CD4-positive, alpha-beta T cell treated with Interleukin-10 for 1 hour (primary cell): ENCODE measurements at places on chromosomes 2 and 18.
A peak's percentile ranks its signal among the peaks of the same experiment; 100 is the strongest.

GRCh38 chr2:11508279-11508678, 25.6 kb upstream of the GREB1 start:
- DNase-seq = no peak

GRCh38 chr2:120176526-120176925, 46.7 kb downstream of the TMEM185B start:
- no peak for DNase-seq

DNA sequence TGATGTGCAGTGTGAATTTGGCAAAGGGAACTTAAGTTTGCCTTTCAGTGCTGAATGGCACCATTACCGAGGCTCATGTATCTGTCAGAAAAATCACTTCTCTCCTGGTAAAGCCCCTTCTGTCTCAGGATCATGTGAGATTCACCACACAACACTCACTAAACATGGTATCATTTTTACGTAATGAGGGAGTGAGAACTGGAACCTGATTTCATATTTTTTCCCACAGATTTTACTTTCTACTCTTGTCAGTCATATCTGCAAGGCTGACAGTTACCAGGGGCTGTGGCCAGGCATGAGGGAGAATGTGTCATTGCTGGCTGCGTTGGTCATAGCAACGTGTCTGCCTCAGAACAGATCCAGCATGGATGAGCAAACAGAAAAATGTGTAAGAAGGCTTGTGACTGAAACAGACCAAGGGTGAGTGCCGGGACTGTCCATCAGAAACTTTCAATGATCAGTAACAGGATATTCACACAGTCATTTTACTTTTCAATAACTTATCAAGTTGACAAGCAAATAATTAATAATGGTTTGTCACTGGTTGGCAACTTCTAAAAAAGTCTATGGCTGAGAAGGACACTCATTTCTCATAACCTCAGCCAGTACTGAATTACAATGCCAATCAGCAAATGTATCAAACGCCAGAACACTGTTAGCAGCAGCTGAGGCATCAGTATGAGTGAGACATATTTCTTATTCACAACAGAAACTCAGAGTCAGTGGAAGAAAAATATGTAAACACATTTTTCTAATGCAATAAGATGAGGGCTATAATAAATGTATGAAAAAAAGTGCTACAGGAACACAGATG, 100.5 kb downstream of the CDC42EP3 start:
- DNase-seq = no peak

GRCh38 chr18:44033144-44033701, 647.5 kb upstream of the SETBP1 start:
- DNase-seq = no peak

DNA sequence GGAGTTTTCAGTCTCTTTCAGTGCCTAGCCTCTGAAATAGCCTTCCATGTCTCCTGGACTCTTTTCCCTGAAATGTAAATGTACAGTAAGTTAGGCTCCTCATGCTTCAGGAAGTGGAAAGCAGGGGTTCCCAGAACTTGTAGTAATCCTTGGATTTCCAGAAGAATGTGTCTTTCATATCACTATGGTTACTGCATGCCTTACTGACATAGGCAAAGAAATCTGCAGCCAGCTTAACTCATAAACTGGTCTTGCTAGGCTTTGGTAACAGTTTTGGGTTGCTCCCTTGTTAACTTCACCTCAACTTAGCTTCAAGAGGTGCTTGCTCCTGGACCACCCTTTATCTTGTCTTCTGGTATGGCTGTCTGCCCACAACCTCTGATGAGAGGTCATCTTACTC, 686.8 kb upstream of the DDX18 start:
- no peak for DNase-seq

- DNase-seq = no peak
Measured at GRCh38 chr2:127673291-127674069, 1.9 kb downstream of the LIMS2 start.

DNA sequence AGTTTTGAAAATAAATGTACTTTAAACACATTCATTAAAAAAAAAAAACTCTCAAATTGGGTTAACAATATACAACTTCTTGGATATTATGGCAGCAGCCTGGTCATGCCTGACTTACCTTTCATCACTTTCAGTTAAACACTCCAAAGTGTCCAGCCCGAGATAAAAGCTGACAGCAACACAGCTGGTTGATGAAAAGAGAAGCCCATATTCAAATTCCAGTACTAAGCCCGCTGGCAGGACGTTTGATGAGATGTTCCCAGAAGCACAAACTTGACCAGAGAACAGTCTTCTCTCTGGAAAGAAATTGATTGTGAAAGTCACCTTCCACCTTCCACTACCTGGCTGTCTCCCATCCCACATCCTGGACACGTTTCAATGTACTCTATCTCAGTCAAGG, 586.3 kb downstream of the TDRD15 start:
- DNase-seq = no peak

GRCh38 chr2:224934526-224935188, 107.6 kb downstream of the DOCK10 start:
- no peak for DNase-seq

DNA sequence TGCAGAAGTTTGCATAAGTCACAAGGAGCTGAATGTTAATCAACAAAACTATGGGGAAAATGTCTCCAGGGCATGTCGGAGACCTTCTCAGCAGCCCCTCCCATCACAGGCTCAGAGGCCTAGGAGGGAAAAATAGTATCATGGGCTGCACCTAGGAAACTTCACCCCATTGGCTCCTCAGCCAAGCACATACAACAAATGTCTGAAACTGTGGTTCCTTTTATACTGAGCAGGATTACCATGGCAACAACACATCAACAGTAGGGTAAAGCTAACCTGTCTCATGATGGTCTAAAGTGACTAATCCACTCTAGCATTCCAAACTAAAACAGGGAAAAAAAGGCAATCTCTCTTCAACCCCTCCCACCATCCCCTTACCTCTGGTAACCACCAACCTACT, 3.2 kb upstream of the NEMP2 start:
- peak; percentile 41 for DNase-seq

- no peak for DNase-seq
Measured at GRCh38 chr2:71925268-71926088, 222.2 kb downstream of the CYP26B1 start.

GRCh38 chr2:44542520-44542919, 180.8 kb downstream of the CAMKMT start:
- DNase-seq = no peak

DNA sequence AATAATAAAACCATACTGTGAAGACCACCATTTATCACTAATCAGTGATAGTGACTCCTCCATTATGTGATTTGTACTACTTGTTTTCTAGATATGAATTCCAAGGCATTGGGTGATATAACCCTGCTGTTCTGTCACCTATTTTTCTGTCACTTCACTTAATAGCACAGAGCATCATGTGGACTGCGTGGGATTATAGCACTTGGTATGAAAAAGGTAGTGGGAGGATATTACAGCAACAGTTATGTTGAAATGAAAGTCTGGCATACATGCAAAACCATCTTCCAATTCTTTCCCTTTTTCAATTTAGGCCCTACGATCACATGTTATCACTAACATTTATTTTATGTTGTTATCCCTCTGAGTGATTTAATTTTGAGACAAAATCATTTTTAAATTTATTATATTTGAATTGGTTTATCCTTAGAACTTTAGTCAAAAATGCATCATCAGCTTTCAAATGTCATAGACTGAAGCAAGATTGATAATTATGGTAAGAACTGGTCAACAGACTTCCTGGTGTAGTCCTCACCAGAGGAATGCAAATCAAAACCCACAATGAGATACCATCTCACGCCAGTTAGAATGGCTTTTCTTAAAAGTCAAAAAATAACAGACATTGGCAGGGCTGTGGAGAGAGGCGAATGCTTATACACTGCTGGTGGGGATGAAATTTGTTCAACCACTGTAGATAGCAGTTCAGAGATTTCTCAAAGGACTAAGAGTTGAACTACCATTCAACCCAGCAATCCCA, 242.6 kb downstream of the IKZF2 start:
- DNase-seq = no peak

DNA sequence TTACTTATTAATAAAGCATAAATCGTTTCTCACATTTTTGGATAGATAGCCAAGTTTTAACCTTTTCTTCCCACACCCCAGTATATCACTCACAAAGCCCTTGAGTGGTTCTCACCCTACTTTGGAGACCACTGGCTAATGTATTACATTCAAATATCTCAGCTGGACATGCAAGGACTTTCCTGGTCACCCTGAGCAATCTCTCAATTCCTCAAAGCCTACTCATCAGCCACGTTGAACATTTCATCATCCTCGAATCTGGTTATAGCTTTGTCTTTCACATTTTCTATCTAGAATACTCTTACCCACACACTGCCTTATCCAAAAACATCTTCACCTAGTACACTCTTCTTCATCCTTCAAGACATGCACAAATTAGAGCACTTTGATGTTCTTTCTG, 71.1 kb upstream of the MAPRE2 start:
- DNase-seq = no peak

- no peak for DNase-seq
Measured at GRCh38 chr2:10221443-10221842, 81.3 kb upstream of the HPCAL1 start.

GRCh38 chr18:28412521-28412920, 235.6 kb upstream of the CDH2 start:
- no peak for DNase-seq

DNA sequence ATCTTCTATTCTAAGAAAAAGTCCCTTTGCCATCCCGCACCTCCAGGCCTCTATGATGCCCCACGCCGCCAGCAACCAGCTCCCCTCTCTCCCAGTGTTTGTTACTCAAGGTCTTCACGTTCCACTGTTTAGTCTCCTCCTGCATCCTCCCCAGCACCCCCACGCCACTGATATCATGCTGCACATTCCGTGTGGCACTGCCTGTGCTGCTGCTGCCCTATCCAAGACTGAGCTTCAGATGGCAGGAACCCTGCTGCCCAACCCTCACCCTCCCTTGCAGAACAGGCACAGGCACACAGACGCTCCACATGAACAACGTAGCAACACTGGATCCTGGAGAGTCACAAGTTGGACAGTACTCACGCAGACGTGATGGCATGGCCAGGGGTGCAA, 35.3 kb downstream of the MYO5B start:
- no peak for DNase-seq

GRCh38 chr2:132542953-132543569, 126.5 kb downstream of the GPR39 start:
- DNase-seq = no peak

GRCh38 chr18:58502628-58503027, 126.3 kb downstream of the ALPK2 start:
- no peak for DNase-seq

DNA sequence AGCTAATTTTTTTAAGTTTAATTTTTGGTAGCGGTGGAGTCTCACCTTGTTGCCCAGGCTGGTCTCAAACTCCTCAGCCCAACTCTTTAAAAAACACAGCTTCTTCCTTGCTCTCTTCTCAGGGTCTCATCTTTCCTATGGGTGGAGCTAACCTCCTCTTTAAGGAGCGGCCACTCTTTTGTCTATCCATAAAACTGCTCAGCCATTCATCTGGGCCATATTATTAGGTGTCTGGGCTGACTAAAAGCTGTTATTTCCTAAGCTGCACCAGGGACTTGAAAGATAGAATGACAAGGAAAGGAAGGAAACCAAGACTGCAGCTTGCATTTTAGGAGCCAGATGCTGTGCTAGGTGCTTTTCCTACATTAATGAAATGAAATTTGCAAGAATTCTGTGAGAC, 35.8 kb upstream of the THOC1 start:
- DNase-seq = no peak

GRCh38 chr2:100982431-100982861, 19.6 kb upstream of the RPL31 start:
- DNase-seq = no peak

- peak; percentile 63 for DNase-seq
Measured at GRCh38 chr18:76490670-76491472, 4.2 kb downstream of the ZNF516 start.

GRCh38 chr18:49899657-49900330, 86.5 kb upstream of the ACAA2 start:
- no peak for DNase-seq

DNA sequence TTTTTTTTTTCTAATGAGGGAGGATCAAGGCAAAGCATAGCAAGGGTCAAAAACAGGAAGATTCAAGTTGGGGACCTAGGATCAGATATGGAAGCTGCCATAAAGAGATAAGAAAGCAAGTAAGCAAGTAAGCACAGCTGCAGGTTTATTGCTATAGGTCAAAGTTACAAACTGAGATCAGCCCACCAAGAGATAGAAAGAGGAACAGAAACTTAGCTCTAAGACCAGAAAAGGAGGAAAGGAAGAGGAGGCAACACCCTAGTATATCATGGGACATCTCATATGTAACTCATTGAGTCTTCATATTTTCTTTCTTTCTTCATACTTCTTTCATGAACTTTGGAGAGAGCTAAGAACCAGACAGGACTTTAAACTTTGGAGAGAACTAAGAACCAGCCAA, 295.9 kb upstream of the CRIM1 start:
- DNase-seq = no peak

- DNase-seq = no peak
Measured at GRCh38 chr2:102578376-102578775, 41.0 kb upstream of the SLC9A2 start.

GRCh38 chr18:79400591-79401381, 5.1 kb downstream of the NFATC1 start:
- peak; percentile 79 for DNase-seq

DNA sequence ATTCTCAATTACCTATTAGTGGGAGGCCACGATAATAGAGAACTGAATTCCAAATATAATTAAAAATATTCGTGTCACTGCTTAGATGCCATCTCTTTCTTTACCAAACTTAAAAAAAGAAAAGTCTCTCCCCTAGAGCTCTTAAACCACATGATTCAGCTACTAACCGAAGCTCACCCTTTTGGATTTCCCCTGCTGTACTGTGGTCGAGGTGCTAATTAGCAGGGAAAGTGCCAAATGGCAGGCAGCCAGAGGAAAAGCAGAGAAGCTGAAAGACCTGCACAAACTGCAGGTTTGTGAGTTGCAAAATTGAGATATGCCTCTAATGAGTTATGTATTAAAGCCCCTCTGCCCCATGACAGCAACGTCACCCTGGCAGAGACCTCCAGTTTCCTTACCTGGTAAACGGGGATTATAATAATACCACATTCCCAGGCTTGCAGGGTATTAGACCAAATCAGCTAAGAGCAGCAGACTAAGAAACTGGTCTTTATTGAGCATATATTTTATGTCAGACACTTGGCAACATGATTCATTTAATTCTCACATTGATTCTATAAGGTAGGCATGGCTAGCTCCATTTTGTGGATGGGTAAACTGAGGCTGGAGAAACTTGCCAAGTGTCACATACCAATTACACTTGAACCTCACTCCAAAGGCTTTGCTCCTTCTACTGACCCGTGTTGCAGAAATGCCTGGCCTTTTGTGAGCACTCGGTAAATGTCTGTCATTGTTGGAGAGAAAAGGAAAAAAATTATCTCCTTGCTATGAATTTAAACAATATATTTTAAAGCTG, 259.7 kb downstream of the LPIN1 start:
- peak; percentile 78 for DNase-seq

DNA sequence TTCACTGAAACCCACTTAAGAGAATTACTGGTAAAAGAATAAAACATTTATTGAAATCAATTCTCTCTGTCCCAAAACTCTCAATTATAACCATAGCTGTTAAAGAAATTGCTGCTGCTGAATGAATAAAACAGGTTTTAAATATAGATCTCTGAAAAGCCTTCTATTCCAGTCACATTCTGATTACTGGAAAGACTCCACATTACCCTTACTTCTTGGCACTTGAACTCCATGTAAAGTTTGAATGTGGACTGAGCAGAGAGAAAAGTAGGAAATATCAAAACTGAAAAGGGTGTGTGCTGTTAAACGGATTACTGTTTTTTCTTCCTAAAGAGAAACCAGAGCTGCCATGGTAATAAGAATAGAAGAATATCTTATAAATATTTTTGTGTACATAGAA, 655.3 kb upstream of the SETBP1 start:
- no peak for DNase-seq
